ENCODE measurements at places on chromosomes 1 and 21.

- DNase-seq: no peak
Measured at GRCh38 chr1:158153746-158154444, 26.8 kb upstream of the CD1D start.

- no peak for DNase-seq
Measured at GRCh38 chr1:211583011-211583992, 4.3 kb upstream of the SLC30A1 start.

DNA sequence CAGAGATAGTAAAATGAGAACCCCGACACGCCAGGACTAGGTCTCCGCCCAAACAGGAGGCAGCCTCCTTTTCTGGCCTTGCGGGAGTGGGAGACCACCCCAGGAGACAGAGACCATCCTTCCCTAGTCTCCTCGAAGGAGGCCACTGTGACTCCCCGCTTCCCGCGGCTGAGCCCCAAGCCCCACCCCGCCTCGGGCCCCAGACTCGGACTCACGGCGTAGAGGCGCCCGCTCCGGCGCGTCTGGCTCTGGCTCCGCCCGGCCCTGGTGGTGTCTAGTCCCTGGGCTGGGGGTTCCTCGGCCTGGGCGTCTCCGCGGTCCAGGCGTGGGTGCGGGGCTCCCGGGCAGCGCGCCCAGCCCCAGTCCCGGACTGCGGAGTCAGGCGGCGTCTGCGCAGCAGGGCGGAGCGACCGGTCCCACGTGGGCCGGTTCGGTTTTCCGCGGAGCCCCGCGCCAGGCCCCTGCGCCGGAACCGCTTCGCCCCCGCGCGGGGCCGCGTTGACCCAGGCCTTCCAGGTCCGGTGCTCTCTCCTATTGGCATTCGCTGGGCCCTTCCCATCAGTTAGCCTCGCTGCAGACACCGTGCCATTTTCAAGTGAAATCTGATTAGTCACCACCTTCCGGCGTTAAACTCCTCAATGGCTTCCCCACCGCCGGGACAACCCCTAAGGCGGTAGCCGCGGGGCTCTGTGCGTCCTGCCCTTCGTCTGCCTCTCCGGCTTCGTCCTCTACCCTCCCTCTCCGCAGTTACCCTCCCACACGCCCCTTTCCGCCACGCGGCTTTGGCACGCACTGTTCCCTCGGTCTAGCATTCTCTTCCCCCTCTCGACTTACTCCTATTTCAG is at the start of gene C1orf216:
C1orf216 (minus strand) TSS at position 393 of the 845 bp plus-strand sequence. CDS start 2,563 bp downstream, outside the sequence.
- peak; percentile 61 for DNase-seq

GRCh38 chr1:85577419-85578320 is 2.9 kb upstream of the CCN1 start:
- DNase-seq: no peak

- peak; percentile 76 for DNase-seq
Measured at GRCh38 chr1:17119076-17119772, at the start of gene PADI2. Gene PADI2 (minus strand): TSS chr1:17119451. CDS start chr1:17119371, 80 bp downstream.

DNA sequence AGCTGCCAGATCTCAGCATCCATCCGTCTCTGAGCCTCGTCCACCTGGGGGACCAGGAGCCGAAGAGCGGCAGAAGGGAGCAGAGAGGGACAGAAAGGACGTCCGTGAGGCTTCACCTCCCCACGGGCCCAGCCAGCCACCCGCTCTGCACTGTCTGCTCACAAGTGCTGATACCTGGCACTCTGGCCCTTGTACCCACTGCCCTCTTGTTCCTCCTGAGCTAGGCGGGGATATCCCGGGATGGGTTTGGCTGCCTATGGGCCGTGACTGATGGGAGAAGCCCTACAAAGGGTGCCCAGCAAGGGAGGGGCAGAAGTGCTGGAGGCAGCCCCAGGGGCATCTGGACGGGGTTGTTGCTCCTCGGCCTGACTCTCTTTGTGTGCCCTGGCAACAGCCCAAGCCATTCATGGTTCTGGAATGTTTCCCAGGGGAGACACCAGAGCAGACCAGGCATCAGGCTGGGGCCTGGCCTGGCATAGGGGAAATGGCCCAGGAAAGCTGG is 57.6 kb downstream of the LDLRAD2 start:
- DNase-seq: peak; percentile 99

Measured in PC-3 (cell line).